ENCODE measurements at places on chromosomes 11 and 22.
A peak's percentile ranks its signal among the peaks of the same experiment; 100 is the strongest.

GRCh38 chr11:122359081-122359571 is 243.1 kb upstream of the BLID start:
- no peak for DNase-seq

- DNase-seq, result no peak
Observed at GRCh38 chr11:41379084-41379483, 80.4 kb downstream of the LRRC4C start.

DNA sequence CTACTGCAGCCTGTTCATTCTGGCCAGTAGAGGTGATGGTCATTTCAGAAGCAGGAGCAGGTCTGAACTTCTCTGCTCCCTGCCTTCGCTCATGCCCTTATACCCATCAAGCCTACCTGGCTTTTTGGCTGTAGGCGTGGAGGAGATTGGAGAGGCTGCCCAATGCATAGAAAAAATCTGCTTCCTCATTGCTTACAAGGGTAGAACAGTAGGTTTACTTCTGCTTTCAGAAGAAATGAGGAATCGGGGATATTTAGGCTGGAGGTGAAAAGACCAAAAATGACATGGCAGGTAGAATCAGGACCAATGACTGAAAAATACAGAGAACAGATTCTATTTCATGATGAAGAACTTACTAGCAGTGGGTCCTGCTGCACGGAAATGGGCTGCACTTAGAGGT is 72.9 kb upstream of the YWHAH start:
- no peak for DNase-seq

- DNase-seq, result no peak
Observed at GRCh38 chr11:135043434-135043833, 631.4 kb upstream of the B3GAT1 start.

DNA sequence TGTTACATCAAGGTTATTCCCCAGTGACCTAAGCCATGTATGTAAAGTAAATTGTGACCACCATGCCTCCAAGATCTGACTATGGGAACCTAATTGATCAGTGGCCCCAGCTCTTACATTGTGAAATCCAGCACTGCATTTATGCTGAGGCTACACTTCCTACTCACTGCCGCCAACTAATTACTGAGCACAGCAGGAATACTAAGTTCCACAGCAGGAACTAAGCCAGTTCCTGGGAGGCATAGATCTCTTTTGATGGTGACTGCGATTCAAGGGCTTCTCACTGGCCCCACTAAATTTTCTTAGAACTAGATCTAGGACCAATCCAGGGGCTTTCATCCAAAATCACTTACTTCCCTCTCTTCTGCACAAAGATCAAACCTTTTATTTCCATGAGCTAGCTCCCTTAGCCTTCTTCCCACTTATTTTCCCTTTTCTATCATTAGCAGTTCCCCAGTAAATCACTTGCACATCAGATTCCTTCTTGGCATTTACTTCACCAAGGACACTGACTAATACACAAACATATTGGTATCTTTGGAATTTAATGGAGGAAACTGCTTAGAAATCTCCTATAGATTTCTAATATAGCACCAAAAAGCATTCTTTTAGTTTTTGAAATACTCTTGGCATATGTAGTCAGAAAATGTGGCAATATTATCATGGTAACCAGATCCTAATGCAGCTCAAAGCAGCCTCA is 46.0 kb downstream of the CNTN5 start:
- no peak for DNase-seq

GRCh38 chr22:41779929-41780505 is 20.5 kb upstream of the CCDC134 start:
- no peak for DNase-seq

GRCh38 chr11:131744847-131745246 is 374.4 kb downstream of the NTM start:
- no peak for DNase-seq

- DNase-seq, result no peak
Observed at GRCh38 chr11:115939104-115939730, 435.0 kb upstream of the CADM1 start.

GRCh38 chr22:30662040-30662439 is 5.6 kb downstream of the DUSP18 start:
- DNase-seq, result no peak

- DNase-seq, result no peak
Observed at GRCh38 chr11:76307396-76307795, 73.5 kb downstream of the THAP12 start.

DNA sequence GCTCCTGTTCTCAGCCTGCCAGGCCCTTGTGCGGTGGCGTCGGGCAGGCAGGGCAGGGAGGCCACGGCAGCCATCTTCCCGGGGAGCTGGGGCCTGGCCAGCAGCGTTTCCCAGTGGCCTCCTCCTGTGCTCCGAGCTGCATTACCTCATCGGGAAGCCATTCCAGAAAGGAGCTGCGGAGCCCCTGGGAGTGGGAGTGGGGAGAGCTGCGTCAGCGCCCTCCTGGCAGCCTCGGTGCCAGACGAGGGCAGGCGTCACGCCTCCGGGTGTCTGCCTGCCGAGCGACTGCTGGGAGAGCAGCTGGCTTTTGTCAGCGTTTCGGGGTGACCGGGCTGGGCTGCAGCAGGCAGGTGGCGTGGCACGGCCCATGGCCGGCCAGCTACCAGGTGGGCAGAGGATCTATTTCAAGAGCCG is 30.9 kb upstream of the WNT7B start:
- no peak for DNase-seq

DNA sequence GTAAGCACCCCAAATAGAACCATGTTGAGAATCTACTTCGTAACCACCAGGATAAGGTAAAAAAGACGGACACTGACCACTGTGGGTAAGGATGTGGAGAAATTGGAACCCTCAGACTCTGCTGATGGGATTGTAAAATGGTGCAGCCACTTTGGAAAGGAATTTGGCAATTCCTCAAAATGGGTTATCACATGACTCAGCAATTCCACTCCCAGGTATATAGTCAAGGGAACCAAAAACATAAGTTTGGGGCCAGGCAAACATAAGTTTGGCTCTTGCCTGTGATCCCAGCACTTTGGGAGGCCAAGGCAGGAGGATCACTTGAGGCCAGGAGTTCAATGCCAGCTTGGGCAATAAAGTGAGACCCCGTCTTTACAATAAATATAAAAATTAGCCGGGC is 5.1 kb upstream of the CABP2 start:
- DNase-seq, result no peak

GRCh38 chr11:93512073-93512475 is 31.1 kb downstream of the SMCO4 start:
- DNase-seq, result no peak

- no peak for DNase-seq
Observed at GRCh38 chr11:34168642-34169420, 63.4 kb downstream of the NAT10 start.

DNA sequence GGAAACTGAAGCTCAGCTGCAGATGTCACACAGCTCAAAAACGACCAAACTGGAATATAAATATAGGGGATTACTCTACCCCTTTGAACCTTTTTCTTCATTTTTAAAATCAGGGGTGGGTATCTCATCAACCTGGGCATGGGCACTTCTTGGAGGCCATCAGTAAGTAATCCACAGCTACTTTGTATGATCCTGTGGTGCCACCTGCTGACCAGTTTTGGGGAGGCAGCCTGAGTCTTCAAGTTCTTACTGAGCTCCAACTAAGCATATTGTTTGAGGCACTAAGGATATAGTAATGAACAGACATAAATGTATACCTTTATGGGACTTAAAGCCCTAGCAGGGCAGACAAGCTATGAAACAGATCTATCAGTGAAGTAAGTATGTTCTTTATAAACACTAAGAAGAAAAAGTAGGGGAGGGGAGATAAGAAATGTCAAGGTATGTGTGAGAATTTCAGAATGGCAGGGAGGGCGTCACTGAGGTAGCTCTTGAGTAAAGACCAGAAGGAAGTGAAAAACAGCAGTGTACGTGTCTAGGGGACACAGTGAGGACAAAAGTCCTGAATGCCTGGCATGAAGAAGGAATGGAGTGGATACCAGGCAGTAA is 18.4 kb downstream of the TUB start:
- peak; percentile 32 for DNase-seq

- DNase-seq, result peak; percentile 36
Observed at GRCh38 chr22:46150655-46151477, 540 bp downstream of the PPARA start.

DNA sequence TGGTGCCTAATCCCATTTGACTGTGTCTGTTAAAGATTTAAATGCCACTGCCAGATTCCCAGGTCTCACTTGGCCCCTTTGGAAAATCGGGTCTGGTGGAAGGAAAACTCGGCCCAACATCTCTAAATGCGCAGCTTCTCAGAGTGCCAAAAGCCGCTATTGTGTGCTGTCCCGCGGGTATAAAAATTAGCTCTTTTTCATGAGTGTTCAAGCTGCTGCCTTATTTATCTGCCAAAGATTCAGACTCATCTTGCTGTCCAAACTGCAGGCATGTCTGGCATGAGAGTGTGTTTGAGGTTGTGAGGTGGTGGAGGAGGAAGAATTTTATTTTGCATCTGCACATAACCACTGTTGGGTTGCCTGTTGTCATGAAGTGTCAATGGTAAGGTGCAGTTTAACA is 91.4 kb downstream of the NELL1 start:
- DNase-seq, result no peak

DNA sequence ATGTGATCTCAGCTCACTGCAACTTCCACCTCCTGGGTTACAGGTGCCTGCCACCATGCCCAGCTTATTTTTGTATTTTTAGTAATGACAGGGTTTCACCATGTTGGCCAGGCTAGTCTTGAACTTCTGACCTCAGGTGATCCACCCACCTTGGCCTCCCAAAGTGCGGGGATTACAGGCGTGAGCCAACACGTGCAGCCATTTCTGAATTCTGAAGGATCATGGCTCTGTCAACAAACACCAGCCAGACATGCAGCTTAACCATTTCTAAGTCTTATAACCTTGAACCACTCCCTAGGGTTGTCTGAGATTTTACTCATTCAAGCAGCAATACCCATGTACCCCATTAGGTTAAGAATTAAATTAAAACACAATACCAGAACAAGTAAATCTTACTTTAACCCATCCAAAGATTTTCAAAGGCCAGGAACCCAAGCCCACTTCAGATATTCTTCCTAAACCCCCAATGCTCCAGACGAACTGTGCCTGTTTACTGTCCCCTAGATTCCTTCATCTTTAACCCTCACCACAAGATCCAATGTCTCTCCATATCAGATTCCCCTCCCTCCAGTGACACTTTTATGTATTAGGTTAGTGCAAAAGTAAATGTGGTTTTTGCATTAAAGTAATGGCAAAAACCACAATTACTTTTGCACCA is 4.0 kb downstream of the RPS13 start:
- no peak for DNase-seq

GRCh38 chr22:36860821-36861659 is at the start of gene NCF4:
Gene NCF4, plus strand, starts transcription at chr22:36861006. Its CDS starts 166 bp downstream, at chr22:36861172.
- no peak for DNase-seq

GRCh38 chr11:4890279-4890678 is 8.6 kb downstream of the OR51T1 start:
- no peak for DNase-seq

DNA sequence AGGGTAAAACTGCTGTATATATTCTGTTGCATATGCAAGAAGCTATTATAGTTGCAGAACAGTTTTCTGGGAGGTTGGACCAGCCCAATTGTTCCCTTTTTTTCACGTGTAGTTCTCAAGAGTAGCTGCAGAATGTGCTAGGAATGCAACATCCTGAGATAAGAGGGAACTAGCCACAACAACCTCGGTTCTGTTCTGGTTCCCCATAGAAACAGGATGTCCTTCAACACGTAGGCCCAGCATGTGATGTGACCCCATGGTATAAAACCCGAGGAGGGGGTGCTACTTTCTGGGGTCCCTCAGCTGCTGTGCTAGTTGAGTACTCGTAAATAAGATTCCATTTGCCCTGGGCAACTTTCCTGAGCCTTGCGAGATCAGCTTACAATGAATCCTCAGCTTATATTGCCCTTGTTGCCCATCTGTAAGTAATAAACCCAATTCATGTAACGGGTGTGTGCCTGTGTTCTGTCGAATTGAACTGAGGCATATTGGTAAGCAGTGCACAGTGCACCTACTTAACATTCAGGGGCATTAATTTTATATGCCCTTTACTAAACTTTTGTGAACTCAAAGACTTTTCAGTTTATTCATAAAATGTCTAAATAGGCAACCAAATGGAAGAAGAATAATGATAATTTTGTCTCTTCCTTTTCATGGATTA is 23.0 kb upstream of the TRAF6 start:
- DNase-seq, result no peak

DNA sequence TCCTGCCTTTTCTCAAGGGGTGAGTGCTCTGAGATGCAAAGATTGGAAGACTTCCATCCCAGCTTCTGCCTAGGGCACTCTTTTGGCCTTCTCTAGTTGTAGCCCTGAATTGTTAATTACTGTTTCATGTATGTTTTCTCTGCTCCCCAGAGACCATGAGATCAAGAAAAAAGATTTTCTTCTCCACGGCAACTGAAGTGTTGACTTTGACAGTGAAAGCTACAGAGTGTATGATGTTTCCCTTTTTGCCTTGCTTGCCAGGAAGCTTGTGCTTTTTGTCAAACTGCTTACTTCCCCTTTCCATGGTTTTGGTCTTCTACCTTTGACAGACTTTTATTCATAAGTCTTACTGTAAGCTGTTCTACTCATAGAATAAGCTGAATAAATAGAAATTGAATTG is 23.3 kb upstream of the EIF3D start:
- DNase-seq, result no peak

GRCh38 chr11:33731723-33732531 is 4.3 kb downstream of the CD59 start:
- DNase-seq, result no peak

DNA sequence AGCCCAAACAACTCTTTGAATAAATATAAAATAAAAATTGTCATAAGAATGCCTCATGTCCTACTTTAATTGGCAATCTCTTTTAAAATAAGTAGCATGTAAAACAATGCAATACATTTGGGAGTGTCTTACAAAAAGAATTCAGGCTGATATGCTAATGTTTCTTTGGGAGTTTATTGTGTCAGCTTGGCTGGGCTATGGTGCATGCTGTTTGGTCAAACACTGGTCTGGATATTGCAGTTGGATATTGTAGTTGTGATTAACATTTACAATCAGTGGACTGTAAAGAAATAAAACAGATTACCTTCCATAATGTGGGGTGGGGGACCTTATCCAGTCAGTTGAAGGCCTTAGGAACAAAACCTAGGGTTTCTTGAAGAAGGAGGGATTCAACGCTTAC is 37.0 kb upstream of the B3GAT1 start:
- DNase-seq, result no peak

DNA sequence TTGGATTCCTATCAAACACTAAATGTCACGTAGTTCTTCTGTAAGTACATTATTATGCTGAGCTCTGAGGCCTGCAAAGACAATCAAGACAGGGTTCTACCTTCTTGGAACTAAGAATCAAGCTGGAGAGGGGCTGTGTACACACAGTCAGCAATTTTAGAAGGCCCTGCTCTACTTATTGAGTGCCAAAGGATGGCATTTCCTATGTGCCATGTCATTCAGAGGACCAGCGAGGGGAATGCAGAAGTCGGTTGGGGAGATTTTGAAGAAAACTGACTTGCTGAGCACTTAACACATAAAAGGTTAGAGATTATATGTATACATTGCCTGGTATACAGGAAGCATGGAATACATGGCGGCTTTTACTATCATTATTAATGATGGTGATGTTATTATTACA is 5.3 kb downstream of the SLC37A2 start:
- no peak for DNase-seq

Measured in activated CD8-positive, alpha-beta memory T cell treated with anti-CD3 and anti-CD28 coated beads for 4 hours (primary cell).